ENCODE measurements at places on chromosomes 7 and 10.

DNA sequence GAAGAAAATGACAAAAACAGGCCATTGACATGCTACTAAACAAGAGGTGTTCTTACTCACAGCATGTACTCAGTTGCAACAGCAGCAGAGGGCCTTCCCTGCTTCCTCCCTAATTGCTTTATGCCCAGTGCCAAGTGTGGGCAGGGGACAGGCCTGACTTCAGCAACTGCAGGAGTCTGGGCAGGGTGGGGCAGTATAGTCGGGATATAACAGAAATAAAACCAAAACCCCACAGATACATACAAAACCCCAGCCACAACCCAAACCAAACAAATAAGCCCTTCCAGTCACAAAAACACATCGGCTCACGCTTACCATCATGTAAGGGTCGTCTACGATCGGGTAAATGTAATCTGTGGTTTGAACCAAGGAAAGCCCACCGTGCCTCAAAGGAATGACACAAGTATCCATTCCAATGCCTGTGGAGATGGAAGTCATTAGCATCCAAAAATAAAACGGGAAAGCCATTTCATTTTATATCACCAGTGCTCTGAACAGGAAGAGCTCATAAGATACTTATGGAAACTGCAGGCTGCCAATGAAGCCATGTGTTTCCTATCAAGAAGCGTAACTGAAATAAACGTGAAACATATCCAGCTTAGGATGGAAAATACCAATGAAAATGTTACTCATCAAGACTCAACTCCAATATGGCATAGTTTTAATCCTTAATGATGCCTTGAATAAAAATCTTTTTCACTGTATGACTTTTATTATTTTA, 9.5 kb downstream of the SEPHS1 start:
- DNase-seq = no peak

DNA sequence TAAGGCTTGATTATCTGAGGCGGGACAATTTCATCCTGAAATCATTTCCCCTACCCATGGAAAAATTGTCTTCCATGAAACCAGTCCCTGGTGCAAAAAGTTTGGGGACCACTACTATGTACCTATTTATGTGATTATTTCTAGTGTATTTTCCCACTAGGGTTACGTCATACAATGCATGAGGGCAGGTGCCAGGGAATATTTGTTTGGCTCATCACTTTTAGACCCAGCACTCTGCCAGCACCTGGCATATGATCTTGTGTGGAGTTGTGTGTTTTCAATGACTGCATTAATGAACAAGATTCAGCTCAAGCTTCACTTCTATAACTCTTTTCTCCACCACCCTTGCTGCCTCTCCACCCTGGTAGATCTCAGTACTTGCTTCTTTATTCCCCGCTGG, 73.3 kb upstream of the TNKS2 start:
- no peak for DNase-seq

- no peak for DNase-seq
Measured at GRCh38 chr7:26331113-26331512, 39.5 kb downstream of the SNX10 start.

GRCh38 chr10:6267941-6268340, 65.2 kb downstream of the PFKFB3 start:
- no peak for DNase-seq

DNA sequence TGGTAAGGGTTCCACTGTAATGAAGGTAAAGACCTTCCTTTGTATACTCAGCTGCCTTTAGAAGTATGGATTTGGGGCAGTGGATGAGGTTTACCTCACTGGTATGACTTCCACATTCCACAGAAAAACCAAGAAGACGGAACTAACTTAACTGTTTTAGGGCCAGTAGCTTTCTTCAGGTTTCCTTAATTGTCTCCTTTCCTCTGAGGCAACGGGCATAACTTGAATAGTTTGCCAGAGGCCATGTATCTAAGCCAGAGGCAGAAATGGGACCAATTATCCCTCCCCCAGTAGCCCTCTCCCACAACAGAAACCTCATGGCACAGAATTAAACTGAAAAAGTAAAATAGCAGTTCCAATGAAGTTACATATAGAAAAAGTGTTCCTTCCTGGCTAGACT, 281.7 kb downstream of the PHTF2 start:
- DNase-seq = no peak

DNA sequence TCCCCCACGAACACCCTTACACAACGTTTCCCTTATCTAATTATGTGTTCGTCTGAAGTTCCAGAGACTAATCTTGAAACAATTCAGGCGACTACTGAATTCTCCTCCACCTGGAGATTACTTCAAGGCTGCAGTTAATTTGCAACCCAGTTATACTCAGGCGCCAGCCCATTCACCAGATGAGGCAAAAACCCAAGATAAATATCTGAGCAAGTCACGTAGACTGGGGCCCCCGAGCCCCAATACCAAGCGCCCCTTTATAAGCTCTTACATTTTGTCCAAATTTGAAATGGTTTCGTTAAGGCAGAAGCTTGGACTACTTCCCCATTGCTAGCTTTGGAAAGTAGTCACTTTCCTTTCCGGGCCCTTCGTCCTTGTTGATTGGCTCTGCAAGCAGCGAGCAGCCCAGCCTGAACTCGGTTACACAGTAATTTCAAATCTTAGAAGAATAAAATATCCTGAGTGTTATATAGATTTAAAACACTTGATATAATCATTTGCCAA, 1.2 kb downstream of the TPK1 start:
- no peak for DNase-seq

GRCh38 chr7:28587211-28587610, 174.9 kb downstream of the CREB5 start:
- no peak for DNase-seq

GRCh38 chr10:131159771-131160170, 151.8 kb downstream of the TCERG1L start:
- no peak for DNase-seq

GRCh38 chr10:80686734-80687475, 149.2 kb downstream of the SH2D4B start:
- no peak for DNase-seq

DNA sequence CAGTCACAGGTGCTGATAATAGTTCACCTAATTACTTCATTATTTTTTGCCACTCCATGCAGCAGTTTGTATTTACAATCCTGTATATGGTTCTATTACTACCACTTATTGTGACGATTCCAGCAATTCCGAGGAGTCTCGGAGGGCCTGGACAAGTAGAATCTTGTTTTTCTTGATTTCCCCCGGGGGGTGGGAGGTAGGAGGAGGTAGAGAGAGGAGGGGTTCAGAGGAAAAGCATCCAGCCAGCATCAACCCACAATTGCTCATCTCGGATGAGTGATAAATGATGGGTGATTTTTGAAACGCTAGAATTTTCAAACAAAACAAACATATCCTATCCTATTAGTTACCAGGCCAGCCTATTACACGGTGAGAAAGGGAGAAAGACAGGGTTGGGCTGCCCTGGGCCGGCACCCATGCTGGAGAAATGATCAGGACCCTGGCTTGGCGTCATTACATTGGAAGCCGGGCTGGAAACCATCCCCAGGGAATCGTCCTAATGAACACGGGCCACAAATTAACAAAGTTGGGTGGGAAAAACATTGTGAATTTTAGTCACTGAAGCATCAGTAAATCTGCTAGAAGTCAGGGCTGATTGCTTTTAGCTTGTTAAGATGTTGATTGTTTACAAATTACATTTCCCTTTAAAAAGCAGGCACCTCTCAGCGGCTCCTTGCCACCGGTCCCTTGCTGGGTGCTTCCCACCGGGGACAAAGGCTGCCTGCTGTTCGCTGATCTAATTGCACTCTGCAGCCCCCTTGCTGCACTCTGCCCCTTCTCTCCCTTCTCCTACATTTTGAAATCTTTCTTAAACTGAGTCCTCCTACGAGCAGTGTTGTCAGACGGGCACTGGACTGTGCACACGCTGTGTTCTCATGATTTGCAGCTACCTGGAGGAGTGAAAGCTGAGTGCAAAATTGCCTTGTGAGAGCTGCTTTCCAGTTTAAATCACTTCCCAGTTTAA, 95.5 kb downstream of the FAM204A start:
- no peak for DNase-seq

DNA sequence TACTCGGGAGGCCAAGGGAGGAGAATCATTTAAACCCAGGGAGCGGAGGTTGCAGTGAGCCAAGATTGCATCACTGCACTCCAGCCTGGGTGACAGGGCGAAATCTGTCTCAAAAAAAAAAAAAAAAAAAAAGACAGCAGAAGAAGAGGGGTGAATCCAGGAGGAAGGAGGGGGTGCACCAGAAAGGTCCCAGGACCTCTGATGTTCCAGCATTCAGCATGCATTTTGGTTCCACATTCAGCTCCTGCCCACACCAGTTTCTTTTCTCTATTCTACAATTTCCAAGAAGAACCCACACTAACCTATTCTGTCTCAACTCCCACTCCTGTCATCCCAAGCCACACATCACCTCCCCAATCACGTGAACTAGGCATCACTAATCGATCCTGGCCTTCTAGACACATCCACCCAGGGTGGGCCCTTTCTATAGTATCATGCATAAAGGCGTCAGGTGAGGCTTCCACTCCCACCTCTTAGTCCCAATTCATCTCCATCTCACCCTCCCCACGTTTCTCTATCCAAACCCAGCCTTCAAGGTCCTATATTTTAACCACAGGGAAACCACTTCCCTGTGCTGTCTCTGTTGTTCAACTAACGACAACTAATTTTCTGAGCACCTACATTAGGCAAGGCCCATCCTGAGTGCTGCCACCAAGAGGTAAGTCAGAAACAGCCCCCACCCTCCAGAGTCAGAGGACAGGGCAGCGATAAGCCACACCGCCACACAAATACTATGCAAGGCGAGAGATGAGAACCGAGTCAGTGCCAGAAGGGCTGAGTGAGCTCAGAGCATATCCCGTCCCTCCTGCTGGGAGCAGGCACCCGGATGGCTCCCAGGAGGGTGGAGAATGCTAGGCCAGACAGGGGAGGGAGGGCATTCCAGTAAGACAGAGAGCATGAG, 2.2 kb downstream of the ANXA11 start:
- DNase-seq = peak; percentile 81

GRCh38 chr10:30185916-30186315, 126.5 kb upstream of the JCAD start:
- no peak for DNase-seq

- no peak for DNase-seq
Measured at GRCh38 chr10:87575851-87576250, 71.2 kb downstream of the MINPP1 start.

- no peak for DNase-seq
Measured at GRCh38 chr7:79770063-79770462, 316.6 kb upstream of the MAGI2 start.

- no peak for DNase-seq
Measured at GRCh38 chr10:93992400-93993030, 1.2 kb upstream of the PLCE1 start.

- DNase-seq = no peak
Measured at GRCh38 chr10:91190876-91191583, 29.4 kb upstream of the PCGF5 start.

- DNase-seq = no peak
Measured at GRCh38 chr10:102517553-102517952, 13.8 kb downstream of the SUFU start.

DNA sequence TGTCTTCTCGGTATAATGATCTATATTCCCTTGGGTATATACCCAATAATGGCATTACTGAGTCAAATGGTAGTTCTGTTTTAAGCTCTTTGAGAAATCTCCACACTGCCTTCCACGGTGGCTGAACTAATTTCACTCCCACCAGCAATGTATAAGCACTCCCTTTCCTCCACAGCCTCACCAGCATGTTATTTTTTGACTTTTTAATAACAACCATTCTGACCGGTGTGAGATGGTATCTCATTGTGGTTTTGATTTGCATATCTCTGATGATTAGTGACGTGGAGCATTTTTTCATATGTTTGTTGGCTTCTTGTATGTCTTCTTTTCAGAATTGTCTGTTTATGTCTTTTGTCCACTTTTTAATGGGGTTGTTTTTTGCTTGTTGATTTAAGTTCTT, 33.6 kb downstream of the KIAA1217 start:
- DNase-seq = no peak

DNA sequence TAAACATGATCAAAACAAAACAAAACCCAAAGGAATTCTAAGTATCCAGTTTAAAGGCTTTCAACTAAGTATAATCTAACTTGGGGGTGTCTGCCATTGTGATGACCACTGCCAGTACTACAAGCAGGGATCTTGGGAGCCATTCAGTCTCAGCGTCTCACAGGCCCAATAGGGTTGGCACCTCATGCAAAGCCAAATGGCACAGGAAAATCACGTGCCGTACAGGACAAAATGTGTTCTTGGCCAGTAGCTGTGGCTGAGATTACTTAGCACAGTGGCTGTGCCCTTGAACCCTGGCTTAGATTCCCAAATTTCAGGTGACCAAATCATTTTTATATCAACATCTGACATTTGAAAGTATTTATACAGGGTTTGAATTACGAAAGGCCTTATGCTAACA, 50.0 kb downstream of the DLD start:
- DNase-seq = no peak

DNA sequence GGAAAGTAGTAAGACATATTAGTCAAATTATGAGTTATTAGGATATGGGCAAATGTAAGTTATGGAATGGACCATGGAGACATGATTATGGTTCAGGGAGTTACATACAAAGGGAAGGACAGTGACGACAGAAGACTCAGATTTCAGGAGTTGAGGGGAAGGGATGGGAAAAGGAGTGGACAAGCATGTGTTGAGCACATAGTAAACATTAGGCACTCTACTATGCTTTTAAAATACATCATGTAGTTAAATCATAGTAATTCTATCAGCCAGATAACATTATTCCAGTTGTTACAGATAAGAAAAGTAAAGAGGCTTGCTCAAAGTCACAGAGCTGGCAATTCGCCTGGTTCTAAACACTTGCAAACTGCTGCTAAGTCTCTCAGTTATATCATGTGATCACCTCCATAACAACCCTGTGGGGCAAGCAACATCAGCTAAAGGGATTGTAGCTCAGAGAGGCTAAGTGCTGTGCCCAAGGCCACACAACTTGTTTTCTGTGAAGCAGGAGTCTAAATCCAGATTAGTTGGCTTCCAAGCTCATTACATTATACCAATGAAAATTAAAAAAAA, 115.2 kb upstream of the MDFIC start:
- no peak for DNase-seq

DNA sequence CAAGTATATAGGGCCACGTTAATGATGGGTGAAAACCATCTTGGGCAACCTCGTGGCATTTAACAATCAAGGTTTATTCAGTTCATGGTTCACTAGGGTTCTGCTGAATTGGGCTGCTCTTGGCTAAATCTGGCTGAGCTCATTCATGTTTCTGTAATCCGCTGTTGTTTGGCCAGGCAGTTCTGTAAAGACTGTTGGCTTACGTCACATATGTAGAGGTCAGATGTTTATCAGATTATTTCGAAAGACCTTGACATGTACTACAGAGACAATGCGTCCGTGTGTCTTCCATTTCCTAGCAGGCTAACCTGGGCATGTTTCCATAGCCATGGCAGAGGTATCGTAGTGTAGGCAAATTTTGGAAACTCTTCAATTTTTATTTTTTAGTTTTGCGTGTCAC, 190.0 kb upstream of the ZWINT start:
- DNase-seq = no peak

GRCh38 chr10:129844216-129844766, 119.8 kb downstream of the EBF3 start:
- no peak for DNase-seq

- DNase-seq = no peak
Measured at GRCh38 chr7:23055582-23056178, 41.8 kb upstream of the HYCC1 start.

Measured in left ventricle myocardium inferior (tissue), 1 donor.